ENCODE measurements at places on chromosomes 11 and 22. TPM values are rescaled to one million over a fixed set of nuclear protein-coding genes. Genes with fewer than 3 reads are reported as not detected.

DNA sequence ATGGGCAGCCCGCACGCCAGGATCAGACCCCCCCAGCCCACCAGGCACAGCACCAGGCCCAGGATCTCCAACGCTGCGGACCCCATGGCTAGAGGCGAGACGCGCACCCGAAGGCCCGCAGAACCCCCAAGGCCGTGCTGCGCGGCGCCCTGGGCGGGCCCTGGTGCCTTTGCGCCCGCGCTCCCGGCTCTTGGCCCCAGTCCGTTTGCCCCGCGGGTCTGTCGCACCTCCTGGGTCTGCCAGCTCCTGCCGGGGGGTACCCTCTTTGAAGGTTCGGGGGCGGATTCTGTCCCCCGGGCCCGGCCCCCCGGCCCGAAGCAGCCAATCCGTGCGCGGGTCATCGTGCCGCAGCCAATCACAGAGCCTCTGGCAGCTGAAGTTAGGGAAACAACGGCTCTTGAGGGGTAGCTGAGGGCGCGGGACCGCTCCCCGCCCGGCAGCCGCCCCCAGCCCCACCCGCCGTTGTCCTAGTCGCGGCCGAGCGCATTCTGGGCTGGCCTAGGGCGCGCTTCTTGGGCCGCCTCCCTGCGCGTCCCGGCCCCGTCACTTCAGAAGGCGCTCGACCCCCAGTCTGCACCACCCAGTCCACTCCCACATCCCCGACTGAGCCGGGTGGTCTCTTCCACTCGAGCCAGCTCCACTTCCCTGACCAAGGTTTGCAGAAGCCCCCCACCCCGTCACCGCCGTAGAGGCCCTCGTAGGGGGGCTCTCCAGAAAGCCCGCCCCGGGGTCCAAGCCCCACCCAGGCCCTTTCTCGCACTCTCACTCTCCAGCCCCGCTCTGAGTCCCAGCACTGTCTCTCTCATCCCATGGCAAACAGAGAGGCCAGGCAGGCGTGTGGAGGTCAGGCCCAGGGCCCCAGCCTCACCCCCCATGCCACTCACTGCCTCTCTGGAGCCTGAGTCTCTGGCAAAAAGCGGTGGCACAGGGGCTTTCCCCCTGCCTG, at the start of gene CLDN5:
Gene CLDN5, minus strand, starts transcription at position 241 of the 946 bp plus-strand sequence. Its CDS starts 155 bp downstream, at position 86.
- DNase-seq: peak; percentile 58

SAA2 gene
- 2.4 TPM for total RNA-seq

DNA sequence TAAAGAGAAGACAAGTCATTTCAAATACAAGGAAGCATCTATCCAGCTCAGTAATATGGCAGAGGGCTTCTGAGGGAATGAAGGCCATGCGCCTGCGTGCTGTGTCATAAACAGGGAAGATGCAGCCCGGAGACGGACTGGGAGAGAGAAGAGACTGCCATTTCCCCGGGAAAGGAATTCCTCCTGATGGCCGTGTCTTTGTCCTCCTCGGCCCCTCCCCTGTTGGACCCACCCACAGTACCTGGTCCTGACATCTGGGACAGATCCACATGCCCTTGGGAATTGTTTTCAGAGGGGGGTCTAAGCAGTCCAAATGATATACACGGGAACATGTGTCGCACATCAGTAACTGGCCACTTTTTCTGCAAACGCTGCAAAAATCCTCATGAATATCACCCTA, 15.5 kb downstream of the LARGE2 start:
- DNase-seq: no peak

GALNT18 gene
- 106 TPM for total RNA-seq

GRCh38 chr11:70399681-70400112, 1.4 kb downstream of the CTTN start:
- peak; percentile 92 for DNase-seq
